HCT116 (cell line): ENCODE measurements at places on chromosomes 6 and 20.

- DNase-seq, result no peak
These were observed 41.3 kb upstream of the HFE start for GRCh38 chr6:26045928-26046368.

- DNase-seq, result no peak
These were observed at the start of gene GCNT2 for GRCh38 chr6:10521104-10521808. TSS of gene GCNT2 (plus strand) at chr6:10521351. CDS start at chr6:10528912, 7,561 bp downstream.

DNA sequence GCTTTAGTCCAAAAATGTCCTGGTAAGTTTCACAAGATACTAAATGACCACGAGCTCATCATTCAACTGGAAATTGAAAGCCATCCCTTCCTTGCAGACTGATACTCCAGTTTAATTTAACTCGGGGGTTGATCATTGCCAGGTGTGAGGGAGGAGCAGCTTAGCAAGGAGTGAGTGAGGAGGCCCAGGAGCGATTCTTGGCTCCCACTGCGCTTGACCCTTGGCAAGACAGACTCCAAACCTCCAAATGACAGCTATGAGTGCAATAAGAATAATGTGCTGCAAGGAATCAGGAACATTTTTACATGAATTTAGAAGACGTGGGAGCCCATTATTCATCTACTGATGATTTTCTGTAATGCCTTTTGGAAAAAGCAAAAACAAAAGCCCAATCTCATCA, 64.9 kb downstream of the LAMA4 start:
- no peak for DNase-seq

DNA sequence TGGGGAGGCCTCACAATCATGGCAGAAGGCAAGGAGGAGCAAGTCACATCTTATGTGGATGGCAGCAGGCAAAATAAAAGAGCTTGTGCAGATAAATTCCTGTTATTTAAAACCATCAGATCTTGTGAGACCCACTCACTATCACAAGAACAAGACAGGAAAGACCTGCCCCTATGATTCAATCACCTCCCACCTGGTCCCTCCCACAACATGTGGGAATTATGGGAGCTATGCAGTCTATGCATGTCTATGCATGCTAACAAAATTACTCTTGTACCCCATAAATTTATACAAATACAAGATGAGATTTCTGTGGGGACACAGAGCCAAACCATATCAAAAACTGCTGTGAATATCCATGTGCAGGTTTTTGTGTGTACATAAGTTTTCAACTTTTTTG, 25.6 kb upstream of the SCP2D1 start:
- DNase-seq, result no peak

GRCh38 chr20:22572491-22572890, 11.9 kb downstream of the FOXA2 start:
- no peak for DNase-seq

DNA sequence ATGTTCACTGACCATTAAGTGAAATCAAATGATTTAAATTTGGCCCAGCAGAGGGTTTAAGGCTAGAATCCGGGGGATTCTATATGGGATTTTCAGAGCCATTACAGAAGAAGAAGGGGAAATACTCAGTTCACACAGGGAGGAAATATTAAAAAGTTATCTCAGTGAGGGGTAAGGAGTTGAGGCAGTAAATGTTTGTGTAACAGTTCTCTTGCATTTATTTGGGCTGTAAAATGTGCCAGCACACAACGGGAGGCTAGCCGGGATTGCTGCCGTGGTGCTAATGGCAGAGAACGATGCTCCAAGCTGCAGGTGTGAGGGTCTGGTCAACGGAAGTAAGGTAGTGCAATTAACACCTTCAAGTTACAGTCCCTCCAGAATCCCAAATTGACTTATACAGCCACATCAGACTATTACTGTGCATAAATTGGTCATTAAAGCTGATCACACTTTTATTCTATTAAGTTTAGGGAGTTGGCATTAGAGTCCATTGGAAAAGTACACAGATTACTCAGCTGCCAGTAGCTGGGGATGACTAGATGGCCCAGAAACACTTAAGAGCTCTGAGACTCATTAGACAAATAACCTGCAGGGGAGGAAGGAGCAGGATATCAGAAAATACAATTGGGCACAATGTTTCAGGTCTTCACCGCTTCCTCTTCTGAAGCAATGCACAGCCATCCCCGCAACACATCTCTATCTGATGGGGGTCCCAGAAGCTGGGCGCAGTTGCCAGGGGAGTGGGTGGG, 31.3 kb downstream of the PPP1R3G start:
- no peak for DNase-seq

GRCh38 chr6:118494091-118494490, 54.0 kb upstream of the PLN start:
- no peak for DNase-seq

- DNase-seq, result no peak
These were observed 279.6 kb upstream of the JARID2 start for GRCh38 chr6:14966096-14966905.

DNA sequence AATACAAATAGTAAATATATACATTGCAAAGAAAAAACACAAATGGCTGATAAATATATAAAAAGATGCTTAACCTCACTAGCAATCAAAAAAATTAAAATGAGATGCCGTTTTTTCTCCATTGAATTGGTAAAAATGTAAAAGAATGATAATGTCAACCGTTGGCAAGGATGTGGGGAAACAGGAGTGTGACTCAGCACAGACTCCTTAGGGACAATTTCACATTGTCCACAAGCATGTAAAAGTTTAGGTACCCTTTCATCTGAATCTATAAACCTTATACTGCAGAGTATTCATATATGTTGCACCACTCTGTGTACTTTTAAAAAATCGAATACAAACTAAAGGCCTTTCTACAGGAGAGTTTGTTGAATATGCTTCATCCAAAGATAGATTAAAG, 143.1 kb upstream of the RREB1 start:
- no peak for DNase-seq
